ENCODE measurements at places on chromosomes 7 and 10.

GRCh38 chr7:146713934-146714333 lies 597.3 kb downstream of the CNTNAP2 start:
- DNase-seq = no peak

- no peak for DNase-seq
These were observed 31.1 kb downstream of the PITRM1 start for GRCh38 chr10:3141351-3142005.

- DNase-seq = no peak
These were observed 43.4 kb upstream of the ELMO1 start for GRCh38 chr7:37491919-37492694.

DNA sequence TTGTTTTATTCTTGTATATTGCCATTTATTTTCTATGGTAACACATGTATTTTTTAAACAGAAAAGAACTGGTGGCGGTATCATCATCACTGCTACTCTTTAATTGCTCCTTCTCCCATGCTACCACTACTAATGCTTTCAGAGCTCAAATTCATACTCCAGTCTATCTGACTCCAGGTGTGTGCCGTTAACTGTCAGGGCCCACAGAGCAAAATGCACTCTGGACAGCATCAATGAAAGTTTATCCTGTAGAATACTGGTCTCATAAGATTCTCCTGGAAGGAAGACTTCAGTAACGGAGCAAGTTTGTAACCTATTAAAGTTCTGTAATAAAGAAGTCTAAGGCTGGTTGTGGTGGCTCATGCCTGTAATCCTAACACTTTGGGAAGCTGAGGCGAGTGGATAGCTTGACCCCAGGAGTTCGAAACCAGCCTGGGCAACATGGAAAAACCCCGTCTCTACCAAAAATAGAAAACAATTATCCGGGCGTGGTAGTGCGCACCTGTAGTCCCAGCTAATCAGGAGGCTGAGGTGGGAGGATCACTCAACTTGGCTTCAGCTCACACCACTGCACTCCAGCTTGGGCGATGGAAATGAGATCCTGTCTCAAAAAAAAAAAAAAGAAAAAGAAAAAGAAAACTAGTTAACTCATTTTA lies 18.4 kb downstream of the ZNRF2 start:
- DNase-seq = no peak

GRCh38 chr7:74006451-74007241 lies 21.3 kb upstream of the ELN start:
- no peak for DNase-seq

- no peak for DNase-seq
These were observed 10.8 kb downstream of the LOXL4 start for GRCh38 chr10:98257198-98257597.

- DNase-seq = no peak
These were observed 64.3 kb upstream of the BMPER start for GRCh38 chr7:33841031-33841430.

DNA sequence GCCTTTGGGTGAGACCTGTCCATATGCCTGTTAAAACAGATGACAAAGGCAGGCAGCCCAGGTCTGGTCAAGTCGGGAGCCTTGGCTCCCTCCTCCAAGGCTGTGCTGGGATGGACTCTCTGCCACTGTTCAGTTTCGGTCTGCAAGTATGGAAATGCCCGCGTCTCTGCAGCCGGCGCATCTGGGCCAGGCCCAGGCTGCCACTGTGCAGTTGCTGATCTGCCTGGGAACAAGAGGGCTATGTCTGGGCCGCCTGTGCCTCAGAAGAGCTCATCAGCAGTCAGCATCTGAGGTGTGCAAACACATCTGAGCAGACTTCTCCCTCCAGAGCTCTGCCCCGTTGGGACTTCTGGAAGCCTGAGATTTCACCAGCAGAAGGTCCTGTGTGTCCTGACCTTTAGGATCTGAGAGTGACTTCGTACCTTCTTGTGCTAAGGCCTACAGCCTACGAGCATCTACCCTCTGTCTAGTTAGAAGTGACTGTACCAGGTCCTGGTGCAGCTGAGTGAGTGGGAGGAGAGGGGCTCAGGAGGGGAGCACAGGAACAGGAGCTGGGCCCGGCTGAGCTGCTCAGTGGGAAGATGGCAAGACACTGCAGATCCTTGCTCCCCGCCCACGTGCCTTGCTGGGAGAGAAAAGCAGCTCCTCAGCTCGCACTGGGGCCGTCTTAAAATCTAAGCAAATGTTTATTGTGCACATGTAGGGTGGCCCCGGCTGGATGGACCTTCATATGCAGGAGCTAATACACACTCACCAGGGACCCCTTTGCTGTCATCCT lies 50.9 kb downstream of the DOCK1 start:
- no peak for DNase-seq

- DNase-seq = peak; percentile 6
These were observed 29.7 kb downstream of the VIM start for GRCh38 chr10:17257466-17258321.

DNA sequence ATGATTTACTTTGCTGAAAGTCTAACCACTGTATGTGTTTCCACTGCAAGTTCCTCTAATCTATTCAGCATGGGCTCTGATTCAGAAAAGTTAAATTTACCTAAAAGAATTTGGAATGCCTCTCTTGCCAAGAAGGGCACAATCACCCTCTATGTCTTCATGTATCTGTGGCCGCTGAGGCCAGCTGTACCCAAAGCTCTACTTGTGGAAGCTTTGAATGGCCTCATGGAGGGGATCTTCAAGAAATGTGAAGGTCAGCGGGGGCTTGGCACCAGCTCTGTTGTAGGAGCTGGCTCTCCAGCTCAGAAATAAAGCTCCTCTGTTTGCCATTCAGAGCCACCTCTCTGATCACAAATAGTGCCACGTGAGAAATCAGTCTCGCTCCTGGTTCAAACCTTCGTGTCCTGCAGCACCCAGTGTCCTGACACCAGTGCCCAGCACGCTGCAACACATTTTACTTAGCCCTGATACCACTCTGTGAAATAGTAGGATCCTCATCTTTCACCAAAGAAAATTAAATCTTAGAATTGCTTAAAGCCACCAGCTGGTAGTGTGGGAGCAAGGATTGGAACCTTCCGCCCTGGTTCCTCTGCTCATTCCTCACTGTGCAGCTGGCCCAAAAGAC lies 61.1 kb downstream of the PKD1L1 start:
- DNase-seq = no peak

DNA sequence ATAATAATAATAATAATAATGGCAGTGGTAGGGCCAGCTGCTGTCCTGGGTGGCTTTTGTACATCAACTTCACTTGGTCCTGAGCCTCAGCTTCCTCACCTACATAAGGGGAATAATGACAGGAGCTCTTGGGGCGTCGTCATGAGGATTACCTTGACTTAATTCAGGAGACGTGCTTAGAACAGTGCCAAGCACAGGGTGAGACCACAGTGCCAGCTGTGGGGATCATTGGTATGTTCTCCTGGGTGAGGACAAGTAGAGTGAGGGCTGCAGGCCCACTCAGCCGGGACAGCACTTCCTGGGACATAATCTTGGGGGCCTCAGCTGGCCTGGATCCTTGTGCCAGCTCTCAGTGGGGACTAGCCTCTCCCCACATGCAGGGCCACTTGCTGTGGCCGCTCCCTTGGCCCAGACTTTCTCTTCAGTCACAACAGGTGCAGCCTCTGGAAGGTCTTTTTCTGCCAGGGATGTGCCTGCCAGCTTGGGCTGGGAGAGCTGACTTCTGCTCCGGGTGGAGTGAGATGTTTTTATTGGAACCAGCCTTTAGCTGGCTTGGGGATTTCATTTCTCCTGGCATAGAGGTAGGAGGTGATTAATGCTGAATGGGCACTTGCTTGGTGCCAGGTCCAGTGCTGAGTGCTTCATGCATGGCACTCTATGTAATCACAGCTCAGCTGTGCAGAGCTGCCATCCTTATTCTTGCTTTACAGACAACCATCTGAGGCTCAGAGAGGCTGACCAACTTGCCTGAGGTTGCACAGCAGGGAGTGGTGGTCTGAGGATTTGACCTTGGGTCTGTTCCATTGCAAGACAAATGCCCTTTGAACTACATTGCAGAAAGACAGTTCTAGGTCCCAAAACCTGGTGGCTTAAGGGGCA lies 45.3 kb downstream of the TSPAN15 start:
- no peak for DNase-seq

GRCh38 chr7:47195641-47196040 lies 386.3 kb downstream of the TNS3 start:
- no peak for DNase-seq

DNA sequence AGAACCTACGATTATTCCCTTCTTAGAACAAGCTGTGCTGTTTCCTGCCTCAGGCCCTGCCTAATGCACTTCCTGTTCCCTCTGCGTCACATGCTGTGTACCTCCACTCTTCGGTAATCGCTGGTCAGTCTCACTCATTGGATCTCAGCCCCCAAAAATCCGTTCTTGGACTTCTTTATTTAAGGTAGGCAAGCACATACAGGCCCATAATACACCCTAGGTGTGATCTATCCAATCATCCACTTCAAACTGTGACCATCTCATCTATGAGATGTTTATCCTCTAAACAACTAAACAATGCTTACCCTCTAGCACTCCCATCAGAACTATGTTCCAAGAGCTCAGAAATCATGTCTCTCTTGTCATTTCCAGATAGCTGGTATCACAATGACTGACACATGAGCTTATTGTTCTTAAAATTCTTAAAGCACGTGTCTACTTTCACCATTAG lies 83.9 kb downstream of the CADPS2 start:
- DNase-seq = no peak

DNA sequence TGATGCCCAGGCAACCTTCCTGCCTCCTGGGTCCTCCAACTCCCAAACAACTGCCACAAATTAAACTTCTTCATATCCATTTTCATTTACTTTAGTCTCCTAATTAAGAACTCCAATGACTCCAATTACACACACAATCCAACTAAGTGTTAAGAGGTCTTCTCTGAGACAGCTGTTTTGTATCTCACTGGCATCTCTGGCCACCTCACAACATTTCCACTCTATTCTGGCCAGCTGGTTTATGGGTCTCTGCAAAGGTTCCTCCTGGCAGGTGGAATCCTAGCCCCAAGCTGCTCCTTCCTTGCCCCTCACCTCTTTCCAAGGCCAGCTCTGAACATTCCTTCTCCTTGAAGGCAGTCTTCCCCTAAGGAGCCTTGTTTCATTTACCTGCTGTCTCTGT lies 123.1 kb upstream of the HPS1 start:
- no peak for DNase-seq

- DNase-seq = no peak
These were observed 18.8 kb downstream of the TMEM196 start for GRCh38 chr7:19754521-19755116.

DNA sequence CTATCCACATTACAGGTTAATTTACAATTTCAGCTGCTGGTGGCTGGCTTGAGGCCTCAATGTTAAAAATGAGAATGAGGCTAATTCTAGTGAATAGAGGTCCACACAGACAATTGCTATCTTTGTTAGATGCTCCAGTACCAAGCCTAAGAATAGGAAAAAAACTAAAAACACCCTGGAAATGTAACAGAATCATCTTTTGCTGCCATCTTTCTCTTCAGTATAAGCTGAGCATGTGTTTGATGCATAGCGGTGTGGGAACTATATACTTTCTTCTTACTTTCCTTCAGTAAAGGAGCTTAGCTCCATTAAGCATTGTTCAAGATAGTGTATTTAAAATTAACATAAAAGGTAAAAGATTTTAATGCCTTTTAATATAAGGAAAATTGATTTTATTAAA lies 5.6 kb downstream of the TMEM229A start:
- DNase-seq = no peak

DNA sequence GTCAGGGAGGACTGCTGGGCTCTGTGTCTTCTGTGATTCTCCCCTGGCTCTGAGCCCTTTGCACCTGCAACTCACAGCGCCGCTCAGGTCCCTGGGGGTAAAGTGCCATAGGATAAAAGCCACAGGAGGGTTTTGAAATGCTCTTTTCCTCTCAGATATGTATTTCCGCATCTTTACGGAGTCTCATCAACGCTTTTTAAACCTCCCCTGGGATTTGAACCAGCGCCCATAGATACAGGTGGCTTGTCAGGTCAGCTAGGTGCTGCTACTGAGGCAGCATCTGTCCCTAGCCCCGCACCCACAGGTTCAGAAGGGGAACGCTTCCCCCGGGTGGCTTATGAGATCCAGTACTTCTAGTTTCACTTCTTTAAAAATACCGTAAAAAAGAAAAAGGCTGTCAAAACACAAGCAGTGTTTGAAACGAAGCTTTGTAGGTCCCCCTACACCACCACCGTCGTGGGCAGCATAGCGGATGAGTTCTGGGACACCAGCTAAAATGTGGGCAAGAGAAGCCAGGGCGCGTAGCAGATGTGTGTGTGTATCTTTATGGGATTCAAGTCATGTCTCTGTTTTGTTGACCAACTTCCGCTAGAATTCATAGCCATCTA lies 173.5 kb downstream of the CUX1 start:
- peak; percentile 60 for DNase-seq

GRCh38 chr7:24911213-24911603 lies 68.8 kb downstream of the OSBPL3 start:
- no peak for DNase-seq

DNA sequence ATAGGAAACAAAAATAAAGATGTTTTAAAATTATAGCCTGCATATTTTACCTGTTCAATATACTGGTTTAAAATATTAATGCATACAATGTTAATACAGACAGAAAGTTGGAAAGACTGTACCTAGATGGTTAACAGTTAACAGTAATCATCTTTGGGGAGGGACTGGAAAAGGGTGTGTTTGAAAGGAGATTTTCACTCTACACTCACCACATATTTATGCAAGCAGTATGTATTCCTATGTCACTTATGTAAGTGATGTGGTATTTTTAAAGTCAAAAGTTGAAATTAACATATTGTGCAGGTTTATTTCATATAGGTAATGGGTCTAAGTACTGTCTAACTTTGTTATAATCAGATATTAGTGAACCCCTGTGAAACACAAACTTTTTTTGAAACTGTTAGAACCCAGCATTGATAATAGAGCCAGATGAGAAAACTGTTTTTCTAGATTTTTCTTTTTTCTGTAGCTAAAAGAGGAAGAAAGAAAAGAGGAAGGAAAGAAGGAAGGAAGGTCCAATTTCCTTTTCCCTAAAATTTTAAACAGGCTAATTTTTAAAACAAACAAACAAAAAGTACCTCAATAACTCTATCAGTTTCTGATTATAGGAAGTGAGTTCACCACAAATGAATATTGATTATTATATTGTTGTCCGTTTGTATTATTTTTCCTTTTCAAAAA lies 9.0 kb upstream of the STARD3NL start:
- no peak for DNase-seq

GRCh38 chr10:125521721-125522680 lies 161.0 kb downstream of the TEX36 start:
- peak; percentile 16 for DNase-seq

DNA sequence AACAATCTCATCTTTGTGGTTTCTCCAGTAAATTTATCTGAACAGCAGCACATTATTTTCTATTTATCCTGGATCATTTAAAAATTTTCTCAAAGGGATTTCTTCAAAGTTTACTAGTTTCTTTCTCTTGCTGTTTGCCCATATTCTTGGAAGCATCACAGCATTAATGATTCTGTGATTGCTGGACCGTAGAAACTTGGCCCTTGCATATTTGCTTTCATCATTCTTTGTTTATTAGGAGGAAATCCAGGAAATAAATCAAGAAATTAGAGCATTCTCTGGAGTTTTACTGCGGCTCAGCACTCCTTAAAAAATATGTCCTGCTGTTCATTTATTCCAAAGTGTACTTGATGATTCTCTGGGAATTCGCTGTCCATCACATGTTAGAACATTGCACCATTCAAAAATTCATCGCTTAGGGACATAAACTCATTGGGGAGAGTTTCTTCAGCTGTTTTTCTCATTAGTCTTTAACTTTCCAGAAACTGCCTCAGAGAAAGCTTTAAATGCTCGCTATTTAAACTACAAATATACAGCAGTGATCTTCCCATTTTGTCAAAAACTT lies 264.0 kb upstream of the CDC14C start:
- DNase-seq = no peak

All from GM12892 (cell line).